ENCODE measurements at places on chromosomes 6 and 20.

- DNase-seq, result no peak
- H3K36me3 ChIP-seq, result peaks cover 24% of the 10 kb centered on the region
- no peak overlapping the region for H3K27ac ChIP-seq
- H3K27me3 ChIP-seq, result no peaks in the 10 kb centered on the region
Measured at GRCh38 chr6:145731447-145731846, 3.9 kb downstream of the EPM2A start.

- no peak overlapping the region for H3K4me3 ChIP-seq
- H3K27ac ChIP-seq, result no peak overlapping the region
- no peaks in the 10 kb centered on the region for H3K4me1 ChIP-seq
- DNase-seq, result no peak
Measured at GRCh38 chr20:4102381-4102780, 87.0 kb upstream of the RNF24 start.

DNA sequence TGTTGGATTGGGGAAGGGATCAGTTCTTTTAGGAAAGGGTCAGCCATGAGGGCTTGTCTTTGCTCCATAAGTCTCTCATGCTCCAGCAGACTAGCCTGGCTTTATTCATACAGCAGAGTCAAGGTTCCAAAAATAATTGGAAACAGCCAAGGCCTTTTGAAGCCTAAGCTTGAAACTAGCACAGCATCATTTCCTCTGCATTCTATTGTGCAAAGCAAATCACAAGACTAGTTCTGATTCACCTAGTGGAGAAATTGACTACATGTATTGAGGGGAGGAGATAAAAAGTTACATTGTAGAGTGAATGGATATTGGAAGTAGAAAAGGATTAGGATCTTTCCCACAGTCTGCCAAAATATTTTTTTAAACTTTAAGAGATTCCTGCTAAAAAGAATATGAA lies 159.3 kb upstream of the PLCB4 start:
- peaks cover 1% of the 10 kb centered on the region for H3K36me3 ChIP-seq
- DNase-seq, result no peak
- no peak overlapping the region for H3K27ac ChIP-seq
- no peak overlapping the region for H3K4me3 ChIP-seq
- H3K27me3 ChIP-seq, result no peaks in the 10 kb centered on the region

- H3K4me3 ChIP-seq, result no peak overlapping the region
- H3K27ac ChIP-seq, result no peak overlapping the region
- DNase-seq, result no peak
- peaks cover 9% of the 10 kb centered on the region for H3K4me1 ChIP-seq
- H3K36me3 ChIP-seq, result no peaks in the 10 kb centered on the region
Measured at GRCh38 chr20:10306440-10307358, 88.1 kb downstream of the SNAP25 start.

DNA sequence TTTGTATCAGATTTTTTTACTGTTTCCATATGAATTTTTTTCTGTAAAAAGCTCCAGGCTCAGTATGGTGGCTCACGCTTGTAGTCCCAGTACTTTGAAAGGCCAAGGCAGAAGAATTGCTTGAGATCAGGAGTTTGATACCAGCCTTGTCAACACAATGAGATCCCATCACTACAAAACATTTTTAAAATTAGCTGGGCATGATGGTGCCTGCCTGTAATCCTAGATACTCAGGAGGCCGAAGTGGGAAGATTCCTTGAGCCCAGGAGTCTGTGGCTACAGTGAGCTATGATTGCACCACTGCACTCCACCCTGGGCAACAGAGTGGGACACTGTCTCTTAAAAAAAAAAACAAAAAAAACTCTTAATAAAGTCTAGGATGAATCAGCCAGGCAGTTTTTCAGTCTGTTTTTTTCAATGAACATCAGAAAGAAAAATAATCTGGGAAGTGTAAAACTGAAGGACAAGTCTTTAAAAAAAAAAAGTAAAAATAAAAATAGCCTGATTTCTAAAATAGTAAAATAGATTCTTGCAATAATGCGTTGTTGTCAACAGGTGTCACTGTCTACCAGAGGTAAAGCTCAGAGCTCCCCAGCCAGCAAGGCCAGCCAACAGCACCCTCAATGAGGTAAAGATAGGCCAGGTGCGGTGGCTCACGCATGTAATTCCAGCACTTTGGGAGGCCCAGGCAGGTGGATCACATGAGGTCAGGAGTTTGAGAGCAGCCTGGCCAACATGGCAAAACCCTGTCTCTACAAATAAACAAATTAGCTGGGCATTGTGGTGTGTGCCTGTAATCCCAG lies 9.3 kb upstream of the ATG5 start:
- no peak overlapping the region for H3K4me3 ChIP-seq
- DNase-seq, result peak; percentile 61

DNA sequence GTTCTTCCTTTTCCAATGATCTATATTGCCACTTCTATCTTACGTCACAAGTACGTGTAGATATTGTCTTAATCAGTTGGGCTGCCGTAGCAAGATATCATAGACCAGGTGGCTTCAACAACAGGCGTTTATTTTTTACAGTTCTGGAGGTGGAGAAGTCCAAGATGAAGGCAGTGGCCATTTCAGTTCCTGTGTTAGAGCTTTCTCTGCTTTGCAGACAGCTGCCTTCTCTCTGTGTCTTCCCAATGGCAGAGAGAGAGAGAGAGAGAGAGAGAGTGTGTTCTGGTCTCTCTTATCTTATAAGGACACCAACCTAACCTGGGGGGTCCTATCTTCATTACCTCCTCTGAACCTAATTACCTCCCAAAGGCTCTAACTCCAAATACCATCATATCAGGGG lies 8.3 kb downstream of the HSF2 start:
- H3K36me3 ChIP-seq, result no peaks in the 10 kb centered on the region
- peaks cover 28% of the 10 kb centered on the region for H3K4me1 ChIP-seq
- H3K27ac ChIP-seq, result no peak overlapping the region
- no peaks in the 10 kb centered on the region for H3K27me3 ChIP-seq
- DNase-seq, result no peak

DNA sequence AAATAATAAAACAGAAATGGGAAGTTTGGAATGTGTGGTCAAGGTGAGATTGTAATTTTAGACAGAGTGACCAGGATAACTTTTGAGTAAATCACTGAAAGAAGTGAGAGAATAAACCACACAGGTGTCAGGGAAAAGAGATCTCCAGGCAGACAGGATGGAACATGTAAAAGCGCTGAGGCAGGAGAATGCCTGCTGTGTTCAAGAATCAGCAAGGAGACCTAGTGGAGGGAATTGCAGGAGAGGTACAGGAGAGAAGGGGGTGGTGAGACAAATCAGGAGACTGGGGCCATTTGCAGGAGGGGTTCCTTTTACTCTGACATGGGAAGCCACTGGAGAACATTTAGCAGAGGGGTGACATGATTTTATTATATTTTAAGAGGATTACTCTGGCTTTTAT lies 456.7 kb downstream of the NKAIN2 start:
- H3K36me3 ChIP-seq, result no peaks in the 10 kb centered on the region
- H3K27me3 ChIP-seq, result no peaks in the 10 kb centered on the region
- no peak overlapping the region for H3K4me3 ChIP-seq
- H3K4me1 ChIP-seq, result peaks cover 9% of the 10 kb centered on the region
- H3K27ac ChIP-seq, result no peak overlapping the region
- DNase-seq, result no peak

DNA sequence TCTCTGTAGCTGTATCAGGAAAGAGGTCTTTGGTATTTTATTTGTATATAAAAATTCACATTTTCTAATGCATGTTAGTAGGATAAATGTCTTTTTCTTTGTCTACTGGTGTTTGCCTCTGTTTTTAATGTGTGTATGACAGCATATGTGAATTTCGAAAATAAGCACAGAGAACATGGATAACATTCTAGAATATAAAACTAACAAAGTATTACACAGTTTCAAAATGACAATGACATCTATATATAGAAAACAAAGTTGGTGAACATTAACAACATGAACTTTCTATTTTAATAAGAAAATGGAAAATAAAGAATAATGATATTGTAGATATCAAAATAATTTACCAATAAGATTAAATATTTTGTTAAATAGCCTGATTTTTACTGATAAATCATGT lies 608.0 kb downstream of the COL12A1 start:
- no peak overlapping the region for H3K27ac ChIP-seq
- no peaks in the 10 kb centered on the region for H3K4me1 ChIP-seq
- H3K4me3 ChIP-seq, result no peak overlapping the region
- no peaks in the 10 kb centered on the region for H3K27me3 ChIP-seq
- DNase-seq, result no peak

DNA sequence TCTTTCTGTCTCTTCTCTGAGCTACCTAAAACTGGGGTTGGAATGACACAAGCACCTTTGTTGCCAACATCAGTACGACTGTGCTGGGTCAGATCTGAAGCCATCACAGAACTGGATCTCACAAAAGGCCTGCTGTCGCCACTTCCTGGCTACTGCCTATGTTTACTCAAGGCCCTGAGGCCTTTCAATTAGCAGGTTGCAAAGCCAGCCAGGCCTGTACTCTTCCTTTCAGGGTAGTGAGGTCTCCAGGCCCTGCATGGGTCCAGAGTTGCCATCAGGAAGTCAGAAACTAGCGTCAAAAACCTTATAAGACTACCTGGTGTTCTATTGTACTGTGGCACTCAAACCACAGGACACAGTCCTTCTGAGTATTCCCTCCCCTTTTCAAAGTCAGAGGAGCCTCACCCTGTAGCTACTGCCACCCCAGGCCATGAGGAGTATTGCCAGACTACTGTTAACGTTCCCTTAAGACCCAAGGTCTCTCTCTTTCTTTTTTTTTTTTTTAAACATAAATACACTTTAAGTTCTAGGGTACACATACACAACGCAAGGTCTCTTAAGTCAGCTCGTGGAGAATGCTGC lies 937.4 kb upstream of the GJE1 start:
- no peak for DNase-seq
- no peak overlapping the region for H3K27ac ChIP-seq
- H3K27me3 ChIP-seq, result no peaks in the 10 kb centered on the region
- no peak overlapping the region for H3K4me3 ChIP-seq

DNA sequence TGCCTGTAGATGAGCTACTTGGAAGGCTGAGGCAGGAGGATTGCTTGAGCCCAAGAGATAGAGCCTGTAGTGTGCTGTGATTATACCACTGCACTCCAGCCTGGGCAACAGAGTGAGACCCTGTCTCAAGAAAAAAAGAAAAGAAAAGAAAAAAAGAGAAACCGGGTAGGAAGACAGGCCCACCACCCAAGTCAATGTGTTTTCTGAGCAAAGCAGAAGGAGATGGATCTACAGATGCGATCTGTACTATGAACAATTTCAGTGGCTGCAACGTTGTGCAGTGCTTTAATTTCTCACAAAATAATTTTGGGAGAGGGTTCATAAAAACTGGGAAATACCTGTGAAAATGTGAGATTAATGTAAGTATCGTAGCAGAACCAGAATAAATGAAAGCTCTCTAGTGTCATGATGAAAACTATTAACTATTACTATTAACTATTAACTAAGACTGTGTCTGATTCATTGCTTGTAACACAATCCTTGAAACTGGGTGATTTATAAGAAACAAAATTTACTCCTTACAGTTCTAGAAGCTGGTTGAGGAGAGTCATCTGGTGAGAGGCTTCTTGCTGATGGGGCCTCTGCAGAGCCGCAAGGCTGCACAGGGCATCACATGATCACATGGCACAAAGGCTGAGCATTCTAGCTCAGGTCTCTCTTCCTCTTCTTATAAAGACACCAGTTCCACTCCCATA lies 233.1 kb upstream of the ZNF217 start:
- peaks cover 35% of the 10 kb centered on the region for H3K4me1 ChIP-seq
- H3K36me3 ChIP-seq, result no peaks in the 10 kb centered on the region
- no peak for DNase-seq
- H3K4me3 ChIP-seq, result no peak overlapping the region

DNA sequence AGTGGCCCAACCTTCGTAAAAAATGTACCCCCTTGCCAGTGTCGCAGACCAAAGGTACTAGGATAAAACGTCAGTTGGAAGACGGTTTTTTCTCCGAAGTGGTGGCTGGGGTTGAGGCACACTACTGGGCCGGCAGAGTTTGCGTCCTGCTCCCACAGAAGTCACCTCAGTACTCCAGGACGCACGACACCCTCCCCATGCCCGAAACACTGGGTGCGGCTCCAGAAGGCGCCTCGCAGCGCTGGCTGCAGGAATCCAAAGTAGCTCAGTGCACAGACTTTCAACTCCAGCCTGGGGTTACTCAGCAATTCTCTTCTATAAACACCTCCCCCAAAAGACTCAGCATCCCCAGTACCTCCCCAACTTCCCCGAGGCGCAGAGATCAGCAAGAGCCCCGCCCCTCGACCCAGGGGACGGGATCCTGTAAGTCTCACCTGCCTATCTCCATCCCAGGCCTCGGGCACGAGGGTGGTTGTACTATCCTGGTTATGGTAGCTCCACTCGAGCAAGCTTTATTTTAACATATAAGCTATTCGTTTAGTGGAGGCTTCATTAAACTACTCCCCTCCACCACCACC lies 88.2 kb downstream of the ZFP64 start:
- H3K27ac ChIP-seq, result peak overlapping the region; percentile 45
- peaks cover 27% of the 10 kb centered on the region for H3K4me1 ChIP-seq
- H3K4me3 ChIP-seq, result peak overlapping the region; percentile 87

- no peaks in the 10 kb centered on the region for H3K4me1 ChIP-seq
- H3K36me3 ChIP-seq, result no peaks in the 10 kb centered on the region
- no peaks in the 10 kb centered on the region for H3K27me3 ChIP-seq
- H3K4me3 ChIP-seq, result no peak overlapping the region
- H3K27ac ChIP-seq, result no peak overlapping the region
Measured at GRCh38 chr20:41956338-41957074, 338.3 kb upstream of the CHD6 start.

DNA sequence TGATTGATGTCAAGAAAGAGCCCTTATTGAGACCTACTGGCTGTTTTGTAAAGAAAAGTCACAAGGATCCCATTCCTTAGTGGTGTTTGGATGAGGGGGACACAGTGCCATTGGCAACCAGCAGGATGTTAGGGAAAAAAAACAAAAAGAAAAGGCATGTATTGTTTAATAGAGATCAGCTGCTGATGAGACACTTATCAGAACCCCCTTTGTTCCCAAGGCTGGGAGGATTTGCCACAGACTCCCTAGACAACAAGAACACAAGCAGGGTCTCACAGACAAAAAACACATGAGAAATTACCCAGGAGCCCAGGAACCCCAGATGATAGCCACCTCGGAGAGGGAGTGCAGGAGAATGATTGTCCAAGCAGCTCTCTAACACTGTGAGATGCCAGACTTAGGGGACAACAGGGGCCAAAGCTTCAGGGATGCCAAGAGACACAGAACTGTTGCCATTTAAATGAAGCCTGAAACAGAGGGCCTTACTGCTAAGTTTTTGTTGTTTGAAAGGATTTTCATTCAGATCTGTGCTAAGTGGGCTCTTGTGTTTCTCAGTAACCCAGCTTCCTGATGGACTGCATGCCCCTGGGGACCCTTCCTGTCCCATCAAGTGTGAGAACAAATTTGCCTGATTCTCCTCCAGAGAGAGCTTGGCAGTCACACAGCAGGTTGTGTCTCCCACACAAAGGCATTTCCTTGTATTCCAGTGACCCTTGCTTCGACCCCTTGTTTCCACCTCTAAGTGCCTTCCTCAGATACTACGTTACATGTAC lies 48.7 kb upstream of the HEY2 start:
- no peak for DNase-seq
- H3K4me3 ChIP-seq, result peak overlapping the region; percentile 99
- H3K27ac ChIP-seq, result peak overlapping the region; percentile 95
- H3K27me3 ChIP-seq, result peaks cover 2% of the 10 kb centered on the region

All from WTC11 (cell line).